ENCODE measurements at places on chromosomes 12 and 14.

DNA sequence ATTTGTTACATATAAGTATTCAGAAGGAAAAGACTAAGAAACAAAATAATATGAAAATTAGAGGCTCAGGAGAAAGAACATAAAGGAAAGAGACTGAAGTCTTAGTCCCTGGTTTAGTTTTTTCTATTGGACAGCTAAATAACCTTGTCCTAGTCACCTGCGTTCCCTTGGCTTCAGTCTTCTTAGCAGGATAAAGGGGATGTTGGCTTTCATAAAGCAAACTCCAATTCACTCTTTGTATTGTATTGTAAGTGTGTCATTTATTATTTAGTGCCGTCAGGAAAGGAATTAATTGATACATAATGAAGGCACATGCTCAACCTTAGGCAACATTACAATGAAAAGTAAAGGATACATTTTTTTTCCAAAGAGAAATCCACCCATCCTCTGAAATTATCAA, 190.3 kb upstream of the PPFIA2 start:
- no peak for DNase-seq

GRCh38 chr14:85531587-85532373, 1.8 kb downstream of the FLRT2 start:
- DNase-seq, result no peak

- DNase-seq, result no peak
These were observed 11.9 kb downstream of the RIN3 start for GRCh38 chr14:92525322-92526095.

GRCh38 chr12:69952890-69953289, 127.9 kb downstream of the MYRFL start:
- DNase-seq, result no peak

DNA sequence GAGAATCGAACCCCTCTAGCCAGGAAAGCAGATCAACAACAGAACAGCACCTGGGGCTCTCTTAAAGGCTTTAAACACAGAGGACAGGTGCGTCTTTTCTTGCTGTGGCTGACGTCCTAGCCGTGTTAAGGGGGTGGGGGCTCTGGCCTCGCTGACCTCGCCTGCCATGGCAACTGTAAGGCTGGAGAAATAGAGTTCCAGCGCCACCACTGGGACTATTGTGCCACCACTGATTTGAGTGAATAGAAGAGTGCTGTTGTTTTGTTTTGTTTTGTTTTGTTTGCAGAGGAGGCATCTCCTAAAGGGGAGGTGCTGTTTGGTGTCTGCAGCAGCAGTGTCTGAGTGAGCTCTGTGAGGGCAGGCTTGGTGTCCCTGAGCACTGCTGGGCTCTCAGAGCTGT, 34.2 kb upstream of the PRMT8 start:
- no peak for DNase-seq

DNA sequence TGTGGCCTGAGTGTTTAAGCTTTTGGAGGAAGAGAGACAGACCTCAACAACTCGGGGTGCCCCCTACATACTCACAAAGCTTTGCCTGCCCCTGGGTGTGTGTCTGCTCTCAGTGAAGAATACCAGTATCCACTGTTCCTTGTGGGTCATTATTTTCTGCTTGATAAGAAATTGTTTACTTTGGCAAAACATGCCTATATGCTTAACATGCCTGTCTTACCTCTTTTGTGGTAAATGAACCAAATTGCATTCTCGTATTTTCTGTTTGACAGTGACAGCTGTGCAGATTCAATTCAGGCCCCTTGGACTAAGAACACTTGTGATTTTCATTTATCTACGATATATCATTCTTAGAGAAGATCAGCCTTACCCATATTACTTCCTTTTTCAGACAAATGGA, 50.6 kb upstream of the REP15 start:
- no peak for DNase-seq

DNA sequence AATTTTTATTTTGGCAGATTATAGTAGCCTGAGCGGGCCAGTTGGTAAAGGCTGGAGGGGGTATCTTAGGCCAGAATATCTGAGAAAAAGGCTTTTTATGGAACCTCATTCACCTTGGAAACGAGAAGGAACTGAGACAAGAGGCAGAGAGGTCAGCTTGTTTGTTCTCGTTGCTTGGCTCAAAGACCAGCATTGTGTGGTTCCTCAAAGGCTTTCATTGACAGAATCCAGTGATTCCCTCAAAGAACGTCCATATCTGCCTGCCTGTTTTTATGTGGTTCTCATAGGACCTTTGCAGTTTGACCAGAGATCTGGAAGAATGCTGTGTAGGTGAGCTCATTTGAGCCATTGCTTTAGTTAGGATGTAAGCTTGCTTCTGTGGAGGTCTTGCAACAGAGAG, 117.3 kb downstream of the CFAP54 start:
- DNase-seq, result no peak

GRCh38 chr12:105220929-105221290, 15.1 kb downstream of the APPL2 start:
- DNase-seq, result no peak

DNA sequence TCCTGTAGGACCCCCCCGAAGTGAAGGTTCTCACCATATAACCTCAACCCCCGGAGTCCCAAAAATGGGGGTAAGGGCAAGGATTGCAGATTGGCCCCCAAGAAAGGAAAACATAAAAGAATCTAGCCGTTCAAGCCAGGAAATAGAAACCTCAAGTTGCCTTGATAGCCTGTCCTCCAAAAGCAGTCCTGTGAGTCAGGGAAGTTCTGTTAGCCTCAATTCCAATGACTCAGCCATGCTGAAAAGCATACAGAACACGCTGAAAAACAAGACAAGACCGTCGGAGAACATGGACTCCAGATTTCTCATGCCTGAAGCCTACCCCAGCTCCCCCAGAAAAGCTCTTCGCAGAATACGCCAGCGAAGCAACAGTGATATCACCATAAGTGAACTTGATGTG, 344.2 kb upstream of the RGS6 start:
- no peak for DNase-seq

DNA sequence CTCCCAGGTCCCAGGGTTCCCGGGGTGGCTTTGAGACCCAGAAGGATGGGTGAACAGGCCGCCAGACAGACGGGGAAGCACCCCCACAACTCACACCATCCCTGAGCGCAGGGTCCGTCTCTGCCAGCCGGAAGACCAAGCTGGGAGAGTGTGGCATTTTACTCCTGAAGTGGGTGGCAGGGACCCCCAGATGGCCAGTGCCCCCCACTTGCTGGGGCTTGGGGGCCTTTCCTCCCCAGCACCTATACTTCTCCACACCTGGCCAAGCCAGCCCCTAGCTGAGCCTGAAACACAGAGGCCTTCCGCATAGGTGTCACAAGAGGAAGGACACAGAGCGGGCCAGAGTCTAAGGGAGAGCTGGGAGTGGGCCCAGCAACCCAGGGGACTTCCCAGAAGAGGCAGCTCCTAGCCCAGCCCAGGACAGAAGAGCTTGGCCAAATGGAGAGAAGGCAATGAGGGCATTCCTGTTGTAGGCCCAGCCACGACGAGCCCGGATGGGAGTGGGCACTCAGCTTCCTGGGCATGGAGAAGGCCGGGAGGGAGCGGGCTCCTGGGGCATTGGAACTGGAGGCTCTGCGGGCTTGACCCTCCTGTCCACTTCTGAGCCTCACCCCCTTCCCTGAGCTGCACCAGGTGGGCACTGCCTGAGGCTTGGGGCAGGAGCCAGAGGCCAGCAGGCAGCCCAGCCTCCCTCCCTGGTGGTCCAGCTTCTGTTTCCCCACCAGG, 3.3 kb downstream of the AHNAK2 start:
- no peak for DNase-seq

DNA sequence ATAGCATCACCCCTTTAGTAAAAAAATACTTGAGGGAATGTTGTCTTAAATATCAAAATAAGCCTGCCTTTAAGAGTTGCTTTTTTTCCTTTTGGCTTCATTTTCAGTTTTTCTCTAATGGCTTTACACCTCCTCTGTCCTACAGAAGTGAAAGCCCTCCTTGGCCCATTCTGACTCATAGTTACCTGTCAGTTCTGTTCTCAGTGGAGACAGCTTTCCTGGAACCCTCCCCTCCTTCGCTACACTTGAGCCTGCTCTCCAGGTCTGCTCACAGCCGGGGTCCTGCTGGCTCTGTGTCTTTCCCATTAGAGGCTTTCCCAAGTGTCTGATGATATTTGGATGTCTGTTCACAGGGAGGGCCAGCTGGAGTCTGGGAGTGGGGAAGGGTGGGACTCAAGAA, 84.0 kb downstream of the PELI2 start:
- peak; percentile 37 for DNase-seq

DNA sequence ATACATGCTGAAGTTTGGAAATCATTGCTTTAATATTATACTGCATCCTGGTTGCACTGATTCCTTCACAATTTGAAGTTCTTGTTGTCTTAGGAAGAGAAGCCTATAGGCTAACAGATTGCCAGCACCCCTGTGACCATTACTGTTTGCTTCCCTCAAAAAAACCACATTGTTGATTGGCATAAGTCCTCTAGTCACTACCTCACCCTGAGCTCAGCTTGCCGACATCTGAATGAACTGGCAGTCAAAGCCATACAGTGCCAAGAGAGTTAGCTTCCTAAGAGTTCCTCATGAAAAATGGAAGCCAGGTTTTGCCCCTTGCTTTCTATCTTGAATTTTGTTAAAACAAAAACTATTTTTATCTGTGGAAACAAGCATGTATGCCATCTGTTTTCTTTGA, 276.1 kb downstream of the SYT1 start:
- DNase-seq, result no peak

- DNase-seq, result no peak
These were observed 37.6 kb upstream of the DHRS4 start for GRCh38 chr14:23916004-23916403.

GRCh38 chr14:69232388-69232787, 27.6 kb upstream of the GALNT16 start:
- no peak for DNase-seq

- no peak for DNase-seq
These were observed 29.7 kb downstream of the ZFP36L1 start for GRCh38 chr14:68762953-68763764.

DNA sequence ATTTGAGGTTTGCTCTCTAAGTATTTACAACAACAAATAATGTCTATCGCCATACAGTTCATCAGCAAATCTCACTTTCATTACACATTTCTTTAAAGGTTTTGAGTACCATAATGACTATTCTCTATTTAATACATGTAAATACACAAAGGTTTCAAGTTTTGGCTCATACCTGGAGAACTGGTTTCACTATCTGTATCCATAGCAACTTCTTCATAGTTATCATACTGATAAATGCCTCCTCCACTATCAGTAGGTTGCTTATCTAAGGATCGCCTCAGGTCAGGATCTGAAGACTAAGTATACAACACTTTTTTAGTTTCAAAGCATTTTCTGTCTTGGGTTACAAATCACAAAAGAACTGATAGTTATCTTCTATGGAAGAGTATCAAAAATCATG, 21.4 kb downstream of the ZFC3H1 start:
- no peak for DNase-seq

DNA sequence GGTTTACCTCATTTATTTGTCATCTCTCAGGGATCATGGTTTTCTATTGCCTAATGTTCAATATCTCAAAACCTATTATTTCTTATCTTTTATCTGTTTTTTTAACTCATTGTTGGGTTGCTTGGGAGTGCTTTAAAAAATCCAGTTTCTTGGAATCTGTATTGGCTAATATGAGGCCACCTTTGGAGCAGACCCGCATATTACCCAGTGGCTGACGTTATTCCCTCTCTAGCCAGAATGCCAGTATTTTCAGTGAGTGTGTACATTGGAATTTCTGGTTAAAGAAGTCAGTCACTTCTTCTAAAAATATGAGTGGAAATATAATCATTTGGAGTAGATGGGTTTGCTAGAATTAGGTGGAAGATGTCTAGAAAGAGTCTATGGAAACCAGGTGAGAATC, 38.3 kb downstream of the PRMT8 start:
- DNase-seq, result no peak

GRCh38 chr12:124289634-124290600, 5.0 kb upstream of the RFLNA start:
- no peak for DNase-seq

DNA sequence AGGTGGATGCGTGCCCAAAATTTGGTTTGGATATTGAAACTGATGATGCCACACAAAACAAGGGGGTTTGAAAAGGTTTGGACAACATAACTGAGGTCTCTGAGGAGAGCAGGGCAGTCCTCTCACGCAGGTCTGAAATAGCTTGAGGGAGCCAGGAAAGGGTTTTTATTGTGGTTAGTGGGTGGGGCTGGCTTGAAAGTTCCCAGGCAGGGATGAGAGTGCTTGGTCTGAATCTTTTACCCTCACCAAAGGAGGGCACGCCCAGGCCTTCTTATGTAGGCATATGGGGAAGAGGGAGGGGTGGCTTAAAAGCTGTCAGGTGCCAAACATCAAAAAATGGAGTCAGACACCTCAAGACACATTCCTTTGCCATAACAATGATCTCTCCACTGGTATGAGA, 493.1 kb upstream of the CCDC196 start:
- no peak for DNase-seq

DNA sequence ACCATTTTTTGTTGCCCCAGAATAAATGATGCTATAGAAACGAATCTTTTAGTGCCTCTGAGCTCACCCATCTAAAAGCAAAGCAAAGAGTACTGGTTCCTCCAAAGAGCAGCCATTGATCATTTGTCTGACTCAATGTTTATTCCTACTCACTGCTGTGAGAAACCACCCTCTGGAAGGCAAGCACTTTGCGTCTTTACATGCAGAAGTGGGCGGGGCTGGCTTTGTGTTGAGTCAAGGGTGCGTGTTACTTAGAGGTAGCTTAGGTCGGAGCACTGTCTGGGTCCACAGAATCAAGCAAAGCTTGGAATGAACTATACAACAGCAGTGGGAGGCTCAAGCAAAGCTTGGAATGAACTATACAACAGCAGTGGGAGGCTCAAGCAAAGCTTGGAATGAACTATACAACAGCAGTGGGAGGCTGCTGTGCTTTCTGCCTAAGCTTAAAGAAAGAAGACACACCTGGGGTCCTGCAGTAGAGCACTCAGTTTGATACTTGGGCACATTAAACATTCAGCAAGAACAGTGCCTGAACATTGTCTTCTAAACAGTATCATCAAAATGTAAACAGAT, 77.2 kb upstream of the PRICKLE1 start:
- no peak for DNase-seq

GRCh38 chr12:104671409-104672095, 214.8 kb downstream of the CHST11 start:
- DNase-seq, result peak; percentile 79

DNA sequence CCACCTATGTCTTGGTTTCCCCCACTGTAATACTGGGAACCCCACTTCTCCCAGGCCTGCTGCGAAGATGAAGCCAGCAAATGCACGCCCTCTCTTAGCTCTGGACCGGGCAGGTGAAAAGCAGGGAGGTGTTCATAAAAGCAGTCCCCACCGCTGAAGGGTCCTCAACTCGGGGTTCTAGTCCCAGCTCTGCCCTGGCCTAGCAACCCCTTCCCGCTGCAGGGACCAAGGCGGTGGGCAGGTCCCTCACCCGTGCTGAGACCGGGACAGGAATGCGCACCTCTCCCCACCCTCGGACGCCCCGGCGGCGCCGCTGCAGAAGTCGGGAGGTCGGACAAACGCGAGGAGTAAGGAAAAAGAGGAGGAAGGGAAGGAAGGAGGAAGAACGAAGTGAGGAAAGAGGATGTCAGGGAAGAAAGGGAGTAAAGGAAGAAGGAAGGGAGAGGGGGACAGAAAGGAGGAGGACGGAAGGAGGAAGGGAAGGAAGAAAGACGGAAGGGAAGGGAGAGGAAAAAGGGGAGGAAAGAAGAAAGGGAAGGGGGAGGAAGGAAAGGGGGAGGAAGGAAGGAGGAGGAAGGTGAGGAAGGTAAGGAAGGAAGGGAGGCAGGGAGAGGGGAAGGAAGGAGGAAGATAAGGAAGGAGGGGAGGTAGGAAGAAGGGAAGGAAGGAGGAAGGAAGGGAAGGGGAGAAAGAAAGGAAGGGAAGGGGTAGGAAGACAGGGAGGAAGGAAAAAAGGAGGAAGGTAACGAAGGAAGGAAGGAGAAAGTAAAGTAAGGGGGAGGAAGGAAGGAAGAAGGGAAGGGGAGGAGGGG, 701 bp downstream of the SPRING1 start:
- DNase-seq, result peak; percentile 22

Data from GM10248 (cell line).